ENCODE measurements at places on chromosomes 2 and 18.

- DNase-seq: no peak
Measured at GRCh38 chr2:218964041-218964771, 4.7 kb downstream of the CDK5R2 start.

- DNase-seq: no peak
Measured at GRCh38 chr18:24995056-24995455, 356.9 kb downstream of the ZNF521 start.

DNA sequence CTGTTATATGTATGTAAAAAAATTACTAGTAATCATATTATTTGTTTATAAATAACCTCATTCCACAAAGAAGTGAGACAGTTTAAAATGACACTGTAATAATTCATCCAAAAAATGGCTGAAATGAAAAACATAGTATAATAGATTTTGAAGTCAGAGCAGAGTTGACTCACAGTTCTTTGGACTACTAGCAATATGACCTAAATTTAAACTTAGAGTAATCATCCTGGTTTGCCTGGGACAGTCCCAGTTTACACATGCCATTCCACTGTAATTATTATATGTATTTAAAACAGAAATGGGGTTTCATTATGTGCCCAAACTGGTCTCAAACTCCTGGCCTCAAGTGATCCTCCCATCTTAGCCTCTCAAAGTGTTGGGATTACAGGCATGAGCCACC lies 48.3 kb downstream of the CCDC88A start:
- DNase-seq: no peak

DNA sequence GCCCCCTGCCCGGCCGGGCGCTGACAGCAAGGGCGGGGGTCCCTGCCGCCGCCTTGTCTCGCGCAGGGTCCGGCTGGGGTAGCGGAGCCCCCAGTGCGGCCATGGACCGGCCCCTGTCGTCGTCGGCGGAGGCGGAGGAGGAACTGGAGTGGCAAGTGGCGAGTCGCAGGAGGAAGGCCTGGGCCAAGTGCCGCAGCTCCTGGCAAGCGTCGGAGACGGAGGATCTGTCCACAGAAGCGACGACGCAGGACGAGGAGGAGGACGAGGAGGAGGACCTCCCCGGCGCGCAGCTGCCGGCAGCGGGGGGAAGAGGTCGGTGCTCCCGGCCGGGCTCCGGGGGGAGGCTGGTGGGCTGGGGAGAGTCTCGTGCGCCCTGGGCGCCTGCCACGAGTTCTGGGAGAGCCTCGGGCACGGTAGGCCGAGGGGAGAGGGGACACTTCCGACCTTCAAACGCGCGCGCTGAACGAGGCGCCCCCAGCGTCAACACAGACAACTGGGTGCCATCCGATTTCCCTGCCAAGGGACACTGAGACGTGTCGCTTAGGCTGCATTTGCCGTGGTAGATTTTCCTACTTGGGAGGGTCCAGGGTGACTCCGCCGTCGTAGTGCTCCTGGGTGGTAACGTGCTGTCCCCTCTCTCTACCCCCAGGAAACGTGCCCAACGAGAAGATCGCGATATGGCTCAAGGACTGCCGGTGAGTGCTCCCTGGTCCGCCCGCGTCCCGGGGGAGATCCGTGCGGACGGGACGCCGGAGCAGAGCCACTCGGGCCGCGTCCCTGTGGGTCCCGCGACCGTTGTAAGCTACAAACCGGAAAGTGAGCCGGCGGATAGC lies 652 bp downstream of the ITPRID2 start:
- DNase-seq: peak; percentile 54

GRCh38 chr18:3605954-3606443 lies 156.0 kb downstream of the TGIF1 start:
- DNase-seq: no peak

DNA sequence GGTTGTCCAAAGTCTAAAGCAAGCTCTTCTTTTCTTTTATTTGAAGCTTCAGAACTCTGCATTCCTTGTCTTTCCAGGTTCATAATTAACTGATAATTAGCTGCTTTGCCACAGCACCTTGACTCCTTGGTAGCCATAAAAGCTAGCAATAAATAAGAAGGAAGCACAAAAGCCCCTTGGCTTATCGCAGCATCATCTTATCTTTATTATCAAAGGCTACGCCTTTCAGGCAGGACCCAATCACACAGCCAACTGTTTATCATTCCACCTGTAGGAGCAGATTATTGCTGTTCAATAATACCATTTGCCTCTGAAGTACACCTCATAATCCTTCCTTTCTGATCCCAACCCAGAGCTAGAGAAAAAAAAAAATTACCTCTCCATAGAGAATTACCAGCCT lies 489.2 kb downstream of the SATB2 start:
- DNase-seq: no peak

- no peak for DNase-seq
Measured at GRCh38 chr18:65721619-65722018, 29.2 kb upstream of the CDH7 start.

- DNase-seq: no peak
Measured at GRCh38 chr2:223576873-223577272, 25.3 kb downstream of the SCG2 start.

DNA sequence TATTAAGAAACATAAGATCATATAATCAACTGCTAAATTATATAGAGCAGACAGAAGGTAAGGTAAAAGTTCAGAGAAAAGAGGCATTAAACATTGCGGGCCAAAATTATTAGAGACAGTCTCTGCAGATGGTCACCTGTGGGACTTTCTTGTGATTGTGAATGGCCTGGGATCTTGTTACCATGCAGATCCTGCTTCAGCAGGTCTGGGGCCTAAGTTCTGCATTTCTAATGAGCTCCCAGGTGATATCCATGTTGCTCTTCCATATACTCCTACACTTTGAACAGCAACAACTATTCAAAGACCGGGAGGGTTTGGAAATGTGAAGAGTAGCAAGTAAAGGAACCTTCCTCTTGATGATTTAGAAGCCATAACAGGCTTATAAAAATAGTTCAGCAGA lies 8.5 kb upstream of the ETAA1 start:
- no peak for DNase-seq

DNA sequence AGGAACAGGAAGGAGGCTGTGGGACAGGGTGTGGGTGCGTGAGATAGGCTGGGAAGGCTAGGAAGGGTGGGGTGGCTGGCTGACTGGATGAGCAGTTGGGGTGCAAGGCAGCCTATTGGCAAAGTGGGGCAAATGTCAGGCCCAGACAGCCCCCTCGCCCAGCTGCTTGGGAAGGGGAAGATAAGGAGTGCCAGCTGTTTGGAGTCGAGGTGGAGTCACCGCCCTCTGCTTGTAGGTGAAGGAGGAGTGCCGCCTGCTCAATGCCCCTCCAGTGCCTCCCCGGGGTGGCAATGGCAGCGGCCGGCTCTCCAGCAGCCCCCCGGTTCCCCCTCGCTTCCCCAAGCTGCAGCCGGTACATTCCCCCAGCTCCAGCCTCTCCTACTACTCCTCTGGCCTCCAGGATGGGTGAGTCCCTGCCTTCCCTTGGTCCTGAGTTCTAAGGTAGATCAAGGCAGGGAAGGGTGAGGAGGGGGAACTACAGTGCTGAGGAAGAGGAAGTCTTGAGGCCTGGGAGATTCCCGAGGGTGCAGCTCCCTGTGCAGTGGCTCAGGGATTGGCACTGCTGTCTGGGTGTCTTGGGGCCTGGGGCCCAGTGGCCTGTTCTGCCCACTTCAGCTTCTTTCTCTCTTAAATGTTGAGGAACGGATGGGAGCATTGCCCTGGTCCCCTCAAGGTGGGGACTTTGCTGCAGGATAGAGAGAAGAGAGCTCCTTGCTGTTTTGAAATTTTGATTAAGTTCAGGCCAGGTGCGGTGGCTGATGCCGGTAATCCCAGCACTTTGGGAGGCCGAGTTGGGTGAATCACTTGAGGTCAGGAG lies 13.3 kb downstream of the GAREM2 start:
- no peak for DNase-seq

DNA sequence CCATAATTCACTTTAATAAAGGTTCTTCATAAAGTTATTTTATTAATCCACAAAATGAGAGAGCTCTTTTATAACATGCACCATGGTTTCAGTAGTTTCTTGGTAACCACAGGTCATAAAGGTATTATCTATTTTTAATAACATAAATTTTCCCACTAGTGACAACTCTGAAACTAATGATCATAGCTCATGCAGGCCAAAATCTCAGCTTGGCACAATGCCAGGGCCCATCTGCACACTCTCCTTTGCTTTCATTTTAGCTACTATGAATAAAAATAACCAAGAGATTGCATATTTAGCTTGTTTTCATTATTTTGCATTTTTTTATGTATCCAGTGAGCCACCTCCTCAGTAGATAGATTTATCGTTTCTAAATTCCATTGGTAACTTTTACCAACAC lies 691.8 kb upstream of the CHAC2 start:
- no peak for DNase-seq

GRCh38 chr2:165414187-165414586 lies 55.3 kb upstream of the CSRNP3 start:
- no peak for DNase-seq

- no peak for DNase-seq
Measured at GRCh38 chr18:75211002-75211621, 515 bp downstream of the TSHZ1 start.

- DNase-seq: no peak
Measured at GRCh38 chr2:116317111-116317510, 1497.4 kb upstream of the DDX18 start.

GRCh38 chr2:45617496-45617895 lies 6.4 kb upstream of the SRBD1 start:
- no peak for DNase-seq

All from stimulated activated CD4-positive, alpha-beta T cell treated with anti-CD3 and anti-CD28 coated beads, Interleukin-1b, Interleukin-23, amount 100 ng/mL, for 48 hours (primary cell).